Stimulated activated CD4-positive, alpha-beta T cell treated with anti-CD3 and anti-CD28 coated beads, Interleukin-1b, Interleukin-23, amount 100 ng/mL, for 1 hour (primary cell): ENCODE measurements at places on chromosomes 6 and 20.

DNA sequence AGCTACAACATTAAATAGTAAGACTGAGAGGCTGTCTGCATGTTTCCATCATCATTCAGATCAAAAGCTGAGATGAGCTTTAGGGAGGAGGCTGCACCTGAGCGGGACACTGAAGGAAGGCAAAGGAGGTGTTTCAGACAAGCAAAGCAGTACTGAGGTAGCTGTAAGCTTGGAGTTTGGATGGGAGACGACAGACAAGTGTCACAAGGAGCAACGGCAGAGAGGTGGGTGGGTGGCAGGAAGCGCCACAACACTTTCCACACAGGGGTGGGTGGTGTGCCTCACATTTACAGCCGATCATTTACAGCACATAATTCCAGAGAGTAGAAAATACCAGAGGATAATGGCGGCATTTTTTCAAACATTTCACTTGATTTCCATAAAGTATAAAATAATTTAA, 205.5 kb upstream of the SHLD1 start:
- no peak for DNase-seq

DNA sequence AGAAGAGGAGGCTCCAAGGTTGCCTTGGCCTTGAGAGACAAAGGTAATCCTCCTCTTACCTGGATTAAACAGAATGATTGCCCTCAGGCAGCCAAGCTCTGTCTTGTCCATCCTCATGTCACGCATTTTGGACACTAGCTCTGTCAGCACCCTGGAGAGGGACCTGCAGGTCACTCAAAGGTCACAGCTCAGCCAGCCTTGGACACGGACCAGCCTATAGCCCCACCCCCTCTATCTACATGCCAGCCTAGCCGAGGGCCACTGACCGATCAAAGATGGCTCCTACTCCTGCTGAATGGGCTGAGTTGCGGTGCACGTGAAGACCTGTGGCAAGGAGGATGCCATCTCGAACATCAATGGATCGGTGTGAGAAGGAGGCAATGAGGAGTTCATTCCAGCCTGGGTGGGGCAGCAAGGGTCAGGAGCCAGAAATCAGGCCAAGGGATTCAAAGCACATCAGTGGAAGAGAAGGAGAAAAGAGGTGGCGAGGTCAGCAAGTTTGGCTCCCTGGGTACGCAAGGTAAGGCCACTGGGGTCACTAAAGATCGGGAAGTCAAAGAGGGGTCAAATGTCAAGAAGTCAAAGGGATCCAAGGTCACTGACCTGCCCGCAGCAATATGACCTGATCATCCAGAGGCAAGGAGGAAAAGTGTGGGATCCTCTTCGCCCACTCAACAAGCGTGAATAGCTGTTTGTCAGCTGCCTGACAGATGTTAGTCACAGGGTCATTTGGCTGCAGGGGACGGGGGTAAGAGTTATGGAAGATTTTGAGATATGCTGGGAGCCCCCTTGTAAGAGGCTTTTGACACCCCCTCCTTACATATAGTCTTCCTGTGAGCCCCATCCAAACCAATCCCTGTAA, 3.3 kb upstream of the COL11A2 start:
- DNase-seq: no peak

GRCh38 chr20:43389839-43390626, 67.7 kb upstream of the SRSF6 start:
- no peak for DNase-seq

- no peak for DNase-seq
Observed at GRCh38 chr6:1609648-1610496, at the start of gene FOXC1. Gene FOXC1 (plus strand): TSS chr6:1609915. CDS start chr6:1610446, 531 bp downstream.

DNA sequence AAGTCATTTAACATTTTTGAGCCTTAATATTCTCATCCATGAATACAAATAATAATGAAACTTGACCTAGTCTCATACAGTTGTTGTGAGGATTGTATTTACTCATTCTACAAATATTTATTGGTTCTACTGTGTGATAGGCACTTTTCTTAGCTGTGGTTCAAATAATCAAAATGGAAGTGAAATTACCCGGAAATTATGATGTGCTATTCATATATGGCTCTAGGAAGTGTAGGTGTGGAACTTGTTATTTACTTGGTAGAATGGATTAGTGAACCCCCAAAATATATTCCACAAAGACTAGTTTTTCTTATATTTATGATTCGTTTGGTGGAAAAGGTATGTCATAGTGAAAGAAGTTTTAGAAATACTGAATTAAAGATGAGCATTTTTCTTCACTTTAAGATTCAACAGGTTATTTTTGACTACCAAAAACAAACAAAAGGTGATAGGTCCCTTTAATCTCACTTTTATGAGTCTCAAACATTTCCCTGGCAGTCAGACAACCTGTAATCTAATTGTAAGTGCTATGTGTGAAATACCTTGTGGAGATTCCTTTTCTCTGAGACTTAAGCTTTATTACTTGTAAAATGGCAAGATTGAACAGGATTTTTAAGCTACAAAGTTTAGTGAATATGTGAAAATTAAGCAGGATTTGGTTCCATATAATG, 77.8 kb downstream of the STXBP5 start:
- no peak for DNase-seq

DNA sequence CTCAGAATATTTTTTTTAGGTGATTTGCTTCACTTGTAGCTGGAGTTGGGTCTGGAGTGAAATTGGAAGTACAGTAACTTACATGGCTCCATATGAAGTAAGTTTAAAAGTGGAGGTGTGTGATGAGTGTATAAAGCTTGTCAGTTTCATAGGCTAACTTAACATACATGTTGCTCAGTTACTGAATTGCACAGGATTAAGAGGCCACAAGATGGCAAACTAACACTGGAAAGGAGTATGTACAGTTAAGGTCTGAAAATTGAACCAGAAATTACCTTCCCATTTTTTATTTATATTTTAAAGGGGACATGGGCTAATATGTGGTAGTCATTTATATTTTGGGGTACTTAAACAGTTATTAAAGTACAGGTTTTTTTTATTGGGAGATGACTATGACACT, 45.3 kb upstream of the SMIM8 start:
- no peak for DNase-seq

GRCh38 chr20:25070821-25071473, 11.0 kb downstream of the VSX1 start:
- DNase-seq: no peak

- no peak for DNase-seq
Observed at GRCh38 chr20:14033310-14033709, 38.0 kb downstream of the MACROD2 start.

- no peak for DNase-seq
Observed at GRCh38 chr20:6081236-6081635, 27.4 kb upstream of the LRRN4 start.

GRCh38 chr6:73537677-73538076, 16.8 kb upstream of the EEF1A1 start:
- DNase-seq: no peak

- no peak for DNase-seq
Observed at GRCh38 chr6:15296249-15296648, 50.4 kb downstream of the JARID2 start.

GRCh38 chr6:17429383-17430061, 36.1 kb downstream of the CAP2 start:
- no peak for DNase-seq

DNA sequence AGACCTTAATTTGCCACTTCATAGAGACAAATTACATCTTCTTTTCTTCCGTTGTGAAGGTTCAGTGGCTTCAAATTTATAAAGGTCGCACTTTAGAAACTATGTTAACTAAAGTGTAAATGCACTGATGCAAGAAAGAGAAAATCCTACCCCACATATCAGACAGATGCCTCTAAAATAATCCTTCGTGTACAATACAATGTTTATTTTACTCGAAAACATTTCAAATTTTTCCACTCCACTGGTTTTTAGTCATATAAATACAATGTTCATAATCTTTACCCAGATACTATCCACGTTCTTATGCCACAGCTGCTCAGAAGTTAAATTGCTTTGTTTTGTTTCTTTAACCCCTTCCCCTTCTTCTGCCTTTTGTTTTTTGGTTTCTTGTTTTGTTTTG, 140.3 kb upstream of the LAMP5 start:
- no peak for DNase-seq

DNA sequence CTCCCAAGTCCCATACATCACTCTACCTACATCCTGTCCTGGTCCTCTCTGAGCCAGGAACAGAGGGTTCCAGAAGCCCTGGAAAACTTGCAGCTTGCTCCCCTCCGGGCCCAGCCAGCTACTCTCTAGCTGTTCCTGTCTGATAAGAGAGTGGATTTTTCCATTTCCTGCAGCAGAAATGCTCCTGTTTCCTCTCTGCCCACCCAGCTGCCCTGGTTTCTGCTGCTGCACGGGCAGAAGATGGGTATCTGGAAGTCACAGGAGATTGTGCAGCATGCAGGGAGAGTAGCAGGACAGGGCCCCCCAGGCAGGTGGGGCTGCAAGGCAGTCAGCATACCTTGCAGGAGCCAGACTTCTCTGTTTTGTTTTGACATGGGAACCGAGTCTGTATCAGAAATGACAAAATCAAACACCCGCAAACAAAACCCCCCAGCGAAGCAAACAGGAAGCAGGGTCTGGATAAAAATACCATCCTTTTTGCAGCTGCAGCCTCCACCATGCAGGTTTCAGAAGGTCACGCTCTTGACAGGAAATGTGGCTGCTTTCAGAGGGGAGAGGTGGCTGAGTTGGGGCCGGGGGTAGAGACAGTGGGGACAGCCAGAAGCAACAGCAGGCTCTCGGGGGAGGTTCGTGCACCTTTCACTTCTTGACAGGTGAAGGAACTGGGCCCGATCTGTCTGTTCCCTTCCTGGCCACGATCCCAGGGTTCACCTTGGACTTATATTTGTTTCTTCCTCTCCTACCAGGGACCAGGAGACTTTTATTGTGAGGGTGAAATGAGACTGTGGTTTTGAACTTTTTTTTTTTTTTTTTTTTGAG, 50.8 kb upstream of the FAM83D start:
- peak; percentile 36 for DNase-seq

DNA sequence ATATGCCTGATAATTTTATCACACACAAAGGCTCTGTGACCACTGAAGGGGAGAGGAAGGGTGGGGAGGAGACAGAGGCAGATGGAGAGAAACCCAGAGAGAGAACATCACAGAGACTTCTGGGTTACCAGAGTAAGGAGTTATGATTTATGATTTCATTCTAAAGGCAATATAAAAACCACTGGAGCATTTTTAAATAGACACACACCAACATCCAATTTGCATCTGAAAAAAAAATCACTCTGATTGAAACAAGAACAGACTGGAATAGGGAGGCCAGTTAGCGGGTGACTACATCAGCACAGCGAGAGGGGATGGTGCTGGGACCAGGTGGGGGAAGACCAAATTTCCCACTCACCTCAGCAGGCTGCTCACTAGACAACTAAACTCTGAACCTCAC, 104.8 kb downstream of the AGPAT4 start:
- DNase-seq: no peak

- DNase-seq: no peak
Observed at GRCh38 chr20:51749674-51750036, 18.5 kb downstream of the ATP9A start.

GRCh38 chr6:49530141-49530776, 20.2 kb upstream of the C6orf141 start:
- no peak for DNase-seq

DNA sequence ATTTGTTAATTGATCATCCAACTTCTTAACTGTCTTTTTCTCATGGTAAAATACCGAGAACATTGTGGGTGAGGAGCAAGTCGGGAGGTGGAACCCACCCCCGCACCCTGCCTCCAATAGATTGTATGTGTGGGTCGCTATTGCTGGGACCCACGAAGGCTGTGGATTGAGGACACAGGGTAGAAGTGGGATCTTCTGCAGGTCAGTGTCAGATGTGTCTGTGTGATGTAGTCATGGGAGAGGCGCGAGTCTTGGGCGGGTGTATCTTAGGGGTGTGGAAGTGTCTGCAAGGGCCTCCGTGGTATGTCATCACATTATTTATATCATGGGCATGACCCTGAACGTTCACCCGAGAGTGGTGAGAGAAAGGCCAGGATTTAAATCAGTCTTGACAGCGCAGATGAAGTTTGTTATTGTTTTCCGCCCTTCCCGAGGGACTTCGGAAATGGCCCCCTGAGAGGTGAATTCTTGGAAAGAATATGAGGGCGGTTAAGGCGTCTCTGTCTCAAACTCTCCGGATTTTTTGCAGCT, 472 bp upstream of the PAQR8 start:
- DNase-seq: no peak

DNA sequence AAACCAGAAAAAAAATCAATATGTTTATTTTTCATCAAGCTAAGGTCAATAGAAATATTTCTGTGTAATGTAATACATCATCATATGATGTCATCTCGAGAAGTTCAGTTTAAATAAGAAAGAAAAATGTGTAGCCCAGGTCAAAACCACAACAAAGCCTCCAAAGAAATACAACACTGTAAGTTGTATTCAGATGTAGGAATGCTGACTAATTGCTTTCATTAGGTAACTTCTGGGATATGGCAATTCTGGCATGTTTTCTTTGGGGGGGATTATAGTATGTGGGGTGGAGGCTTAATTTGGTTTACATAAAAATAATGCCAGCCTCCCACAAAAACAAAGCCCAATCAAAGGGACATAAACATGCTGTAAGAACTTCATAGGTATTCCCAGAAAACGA, 881.8 kb upstream of the CITED2 start:
- no peak for DNase-seq

GRCh38 chr6:29626948-29627754, 5.8 kb downstream of the GABBR1 start:
- DNase-seq: no peak

DNA sequence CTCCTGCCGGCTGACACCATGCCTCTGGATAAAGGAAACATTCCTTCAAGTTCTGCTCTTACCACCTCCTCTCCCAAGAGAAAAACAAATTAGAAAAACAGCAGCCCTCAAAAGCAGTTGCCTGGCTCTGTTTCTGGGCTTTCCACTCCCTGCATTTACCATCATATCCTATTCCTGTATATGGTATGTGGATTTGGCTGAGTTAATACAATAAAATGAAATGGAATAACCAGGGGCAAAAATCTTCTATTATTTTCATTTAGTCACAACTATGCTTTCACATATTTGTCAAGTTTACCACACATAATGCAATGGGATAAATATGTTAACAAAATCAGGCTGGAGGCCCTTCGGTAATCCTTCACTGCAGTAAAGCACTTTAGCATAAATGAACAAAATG, 34.3 kb downstream of the COL12A1 start:
- no peak for DNase-seq

GRCh38 chr6:6057442-6058053, 50.8 kb upstream of the NRN1 start:
- no peak for DNase-seq
